Stimulated activated CD8-positive, alpha-beta memory T cell treated with anti-CD3 and anti-CD28 coated beads, Interleukin-2, amount 100 ng/mL, for 48 hours (primary cell): ENCODE measurements at places on chromosomes 6 and 20.
A peak's percentile ranks its signal among the peaks of the same experiment; 100 is the strongest.

DNA sequence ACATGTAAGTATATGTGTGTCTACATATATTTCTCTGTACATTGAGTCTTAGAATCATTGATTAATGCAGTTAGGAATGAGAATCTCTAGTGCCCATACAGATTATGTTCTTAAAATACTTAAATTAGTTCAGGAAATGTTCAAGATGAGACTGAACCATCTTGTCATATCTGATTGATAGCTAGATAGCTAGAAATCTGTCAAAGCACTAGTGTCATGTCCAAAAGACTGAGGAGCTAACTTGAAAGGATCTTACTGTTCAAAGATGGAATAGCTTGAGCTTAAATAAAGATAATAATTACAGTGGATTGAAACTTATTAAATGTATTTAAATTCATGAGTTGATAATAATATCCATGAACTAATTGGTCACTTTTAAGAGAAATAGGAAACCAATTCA lies 191.7 kb upstream of the TCF21 start:
- no peak for DNase-seq

- no peak for DNase-seq
These were observed 526.6 kb upstream of the IRAK1BP1 start for GRCh38 chr6:78340755-78341154.

DNA sequence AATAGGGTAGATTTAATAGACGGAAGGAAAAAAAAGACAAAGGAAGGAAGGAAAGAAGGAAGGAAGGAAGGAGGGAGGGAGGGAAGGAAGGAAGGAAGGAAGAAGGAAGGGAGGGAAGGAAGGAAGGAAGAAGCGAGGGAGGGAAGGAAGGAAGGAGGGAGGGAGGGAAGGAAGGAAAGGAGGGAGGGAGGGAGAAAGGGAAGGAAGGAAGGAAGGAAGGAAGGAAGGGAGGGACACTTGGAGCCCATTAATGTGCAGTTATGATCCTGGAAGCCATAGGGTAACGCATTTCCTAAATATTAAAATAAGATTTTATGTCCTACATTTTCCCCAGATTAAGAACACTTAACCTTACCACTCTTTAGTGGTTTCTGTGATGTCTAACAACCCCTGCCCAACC lies 465.7 kb downstream of the ADGRB3 start:
- no peak for DNase-seq

GRCh38 chr6:91566467-91566866 lies 979.6 kb upstream of the MAP3K7 start:
- no peak for DNase-seq

DNA sequence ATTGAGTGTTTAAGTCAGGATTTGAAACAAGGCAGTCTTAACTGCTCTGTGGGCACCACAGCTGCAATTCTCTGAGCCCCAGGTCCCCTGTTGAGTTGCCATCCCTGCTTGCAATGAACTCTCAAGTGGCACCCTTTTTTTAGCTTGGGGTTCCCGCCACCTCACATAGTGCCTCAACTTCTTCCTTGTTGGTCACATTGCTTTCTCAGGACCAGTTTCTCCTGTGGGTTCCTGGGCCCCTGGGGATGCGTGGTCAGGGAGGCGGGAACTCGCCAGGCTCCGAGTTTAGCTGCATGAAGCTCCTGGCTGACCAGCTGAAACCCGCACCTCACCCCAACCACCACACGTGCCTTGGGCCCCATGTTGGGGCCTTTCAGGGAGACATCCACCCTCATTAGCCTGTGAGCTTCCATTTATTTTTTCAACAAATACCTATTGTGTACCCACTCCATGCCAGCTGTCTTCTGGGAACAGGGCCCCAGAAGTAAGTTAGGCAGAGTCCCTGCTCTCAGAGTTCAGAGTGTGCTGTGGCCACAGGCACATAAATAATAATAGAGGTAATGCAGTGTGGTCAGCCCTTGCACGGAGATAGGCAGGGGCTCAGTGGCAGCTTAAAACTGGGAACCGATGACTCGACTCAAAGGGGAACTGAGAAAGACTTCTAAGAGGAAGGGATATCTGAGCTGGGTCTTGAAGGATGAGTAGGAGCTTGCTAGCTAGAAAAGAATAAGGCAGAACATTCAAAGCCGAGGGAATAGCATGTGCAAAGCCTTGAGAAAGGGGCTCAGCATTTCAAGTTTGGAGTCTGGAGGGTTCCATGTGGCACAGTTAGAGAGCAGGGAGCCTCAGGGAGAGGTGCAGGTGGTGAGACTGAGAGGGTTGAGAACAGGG lies 33.9 kb upstream of the FAM83D start:
- no peak for DNase-seq

DNA sequence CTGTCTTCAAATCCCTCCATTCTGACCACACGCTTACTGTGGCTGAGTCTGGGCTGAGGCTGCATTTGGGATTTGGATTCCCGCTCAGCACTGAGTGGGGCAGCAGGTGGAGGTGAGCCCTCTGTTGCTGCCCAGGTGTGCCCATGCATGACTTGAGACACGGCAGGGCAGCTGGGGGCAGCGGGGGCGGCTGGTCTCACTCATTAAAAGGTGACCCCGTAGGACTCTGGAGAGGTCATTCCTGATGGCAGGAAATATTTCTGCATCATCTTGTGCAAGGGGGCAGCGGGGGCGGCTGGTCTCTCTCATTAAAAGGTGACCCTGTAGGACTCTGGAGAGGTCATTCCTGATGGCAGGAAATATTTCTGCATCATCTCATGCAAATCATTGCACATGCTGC lies 49.8 kb downstream of the SMOC2 start:
- no peak for DNase-seq

GRCh38 chr6:43910638-43911353 lies 140.8 kb downstream of the VEGFA start:
- no peak for DNase-seq

- DNase-seq, result no peak
These were observed 22.8 kb upstream of the BHLHE23 start for GRCh38 chr20:63029358-63030121.

- DNase-seq, result no peak
These were observed 18.0 kb downstream of the TUBB2A start for GRCh38 chr6:3139090-3139903.

GRCh38 chr6:14123386-14124111 lies 6.0 kb downstream of the CD83 start:
- DNase-seq, result no peak

- no peak for DNase-seq
These were observed 20.7 kb downstream of the FUCA2 start for GRCh38 chr6:143490775-143491174.

DNA sequence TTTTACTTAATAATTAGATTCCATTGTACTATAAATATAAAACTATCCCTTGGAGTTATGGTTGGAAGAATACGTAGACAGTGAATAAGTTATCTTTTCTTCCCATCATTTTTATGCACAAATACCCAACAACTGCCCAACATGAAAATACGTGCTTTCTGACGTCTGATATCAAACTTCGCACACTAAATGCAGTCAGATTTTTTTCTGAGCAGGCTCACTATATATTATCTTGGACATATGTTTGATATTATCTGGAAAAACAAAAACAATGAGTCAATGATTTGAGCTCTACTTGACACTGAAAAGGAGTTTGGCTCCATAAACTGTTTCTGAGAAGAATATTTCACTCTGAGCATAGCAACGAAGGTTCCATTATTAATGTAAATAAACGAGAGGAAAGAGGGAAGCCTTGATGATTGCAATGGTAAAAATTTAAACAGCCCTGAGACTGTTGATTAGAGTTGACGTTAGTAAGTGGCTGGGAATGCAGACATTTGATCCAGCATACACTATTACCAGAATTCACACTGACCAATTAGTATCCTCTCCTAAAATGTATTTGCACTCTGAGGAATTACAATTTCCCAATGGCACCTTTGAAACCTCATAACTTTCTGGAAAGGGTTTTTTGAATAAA lies 1090.0 kb downstream of the EPHA7 start:
- no peak for DNase-seq

DNA sequence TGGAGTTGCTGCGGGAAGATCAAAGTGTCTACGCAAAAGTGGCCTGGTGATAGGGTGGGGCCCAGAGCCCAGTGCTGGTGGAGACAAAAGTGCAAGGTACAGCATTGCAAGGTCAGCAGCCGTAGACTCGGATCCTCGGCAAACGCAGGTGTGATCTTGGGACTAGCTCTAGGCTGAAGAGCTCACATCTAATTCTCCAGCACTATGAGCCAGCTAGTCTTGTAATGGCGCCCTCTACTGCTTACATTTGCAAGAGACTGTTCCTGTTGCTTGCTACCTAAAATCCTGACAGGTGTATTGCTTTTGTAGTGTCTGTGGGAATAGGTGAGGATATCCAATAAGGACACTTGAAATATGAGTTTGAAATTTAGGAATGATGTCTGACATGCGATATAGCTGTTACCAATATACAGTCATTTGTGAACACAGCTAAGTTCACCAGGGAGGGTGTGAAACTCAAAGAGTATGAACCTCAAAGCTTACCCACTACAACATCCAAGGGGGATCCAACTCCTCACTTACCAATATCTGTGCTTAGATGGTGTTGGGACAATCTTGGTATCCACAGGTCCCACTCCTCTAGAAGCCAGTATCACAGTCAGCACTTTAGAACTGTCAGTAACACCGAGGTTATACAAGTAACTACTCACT lies 58.4 kb downstream of the PDE7B start:
- DNase-seq, result peak; percentile 11
